Left kidney (tissue), 8 donors: ENCODE measurements at places on chromosomes 5 and 9.

DNA sequence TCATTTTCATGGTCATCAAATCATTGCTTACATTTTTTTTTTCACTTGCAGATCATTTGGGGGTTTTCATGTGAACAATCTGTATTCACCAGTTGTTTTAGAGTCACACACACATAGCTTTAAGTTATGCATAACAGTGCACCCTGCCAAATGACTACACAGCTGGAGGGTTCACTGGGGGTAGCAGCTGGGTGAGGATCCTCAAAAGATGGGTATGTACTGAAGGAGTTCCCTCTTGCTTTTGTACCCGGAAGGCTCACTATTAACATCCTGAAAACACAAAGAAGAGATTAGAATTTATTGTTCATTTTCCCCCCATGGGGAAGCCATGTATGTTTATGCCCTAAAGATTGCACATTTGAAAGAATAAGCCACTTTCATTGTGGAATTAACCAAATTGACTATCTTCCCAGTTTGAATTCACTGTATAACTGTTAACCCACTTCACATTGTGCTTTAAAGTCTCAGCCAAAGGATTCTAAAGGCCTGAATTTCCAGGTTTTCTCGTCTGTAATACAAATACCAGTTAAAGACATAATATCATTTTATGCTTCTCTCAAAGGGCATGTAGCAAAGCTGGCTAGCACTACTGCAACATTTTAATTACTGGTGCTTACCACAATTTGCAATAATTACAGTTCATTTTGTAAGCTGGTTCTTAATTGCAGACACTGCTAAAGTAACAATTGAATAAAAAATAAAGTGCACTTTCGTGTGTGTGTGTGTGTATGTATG lies 466.4 kb upstream of the MEF2C start:
- no peak for DNase-seq

- no peak for DNase-seq
These were observed 190.1 kb downstream of the PARP8 start for GRCh38 chr5:50856401-50857119.

GRCh38 chr5:139746691-139747582 lies 48.7 kb upstream of the PSD2 start:
- peak; percentile 78 for DNase-seq

- DNase-seq = no peak
These were observed 186.7 kb downstream of the SYK start for GRCh38 chr9:90988318-90988717.

DNA sequence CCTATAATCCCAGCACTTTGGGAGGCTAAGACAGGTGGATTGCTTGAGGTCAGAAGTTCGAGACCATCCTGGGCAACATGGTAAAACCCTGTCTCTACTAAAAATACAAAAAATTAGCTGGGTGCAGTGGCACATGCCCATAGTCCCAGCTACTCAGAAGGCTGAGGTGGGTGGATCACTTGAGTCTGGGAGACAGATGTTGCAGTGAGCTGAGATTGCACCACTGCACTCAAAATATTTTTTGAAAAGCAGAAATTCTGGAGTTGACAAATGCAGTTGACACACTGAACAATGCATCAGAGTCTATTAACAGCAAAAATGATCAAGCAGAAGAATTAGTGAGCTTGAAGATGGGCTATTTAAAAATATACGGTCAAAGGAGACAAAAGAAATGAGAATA lies 35.5 kb downstream of the NDUFAF2 start:
- DNase-seq = no peak

- DNase-seq = no peak
These were observed 15.0 kb downstream of the ABHD17B start for GRCh38 chr9:71895955-71896354.

DNA sequence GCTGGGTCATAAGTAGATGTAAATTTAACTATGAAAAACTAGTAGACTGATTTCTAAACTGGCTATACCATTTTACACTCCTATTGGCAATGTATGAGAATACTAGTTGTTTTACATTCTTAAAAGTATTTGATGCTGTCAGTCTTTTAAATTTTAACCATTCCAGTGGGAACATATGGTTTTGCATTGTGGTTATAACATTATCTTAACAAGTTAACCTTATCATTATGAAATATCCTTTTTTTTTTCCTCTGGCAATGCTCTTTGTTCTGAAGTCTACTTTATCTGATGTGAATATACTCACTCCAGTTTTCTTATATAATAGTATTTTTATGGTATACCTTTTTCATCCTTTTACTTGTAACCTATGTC lies 548.9 kb upstream of the CLINT1 start:
- no peak for DNase-seq

- no peak for DNase-seq
These were observed 46.1 kb upstream of the RIC1 start for GRCh38 chr9:5582835-5583195.

DNA sequence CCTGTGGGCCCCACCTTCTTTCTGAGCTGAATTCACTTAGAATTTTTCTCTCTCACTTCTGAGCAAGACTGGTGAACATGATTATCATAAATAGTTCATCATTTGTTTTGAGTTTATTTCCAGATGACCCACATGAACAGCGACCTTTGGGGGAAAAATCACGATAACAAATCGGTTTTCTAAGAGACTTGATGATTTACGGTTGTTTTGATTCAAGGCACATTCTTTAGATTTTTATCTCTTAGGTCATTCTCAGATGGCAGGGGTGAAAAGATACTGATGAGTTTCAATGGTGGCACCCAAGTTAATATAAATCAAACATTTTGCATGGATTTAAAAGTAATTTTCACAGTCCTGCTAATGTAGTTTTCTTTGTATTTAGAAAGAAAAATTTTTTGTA lies 95.1 kb downstream of the DMXL1 start:
- DNase-seq = no peak

DNA sequence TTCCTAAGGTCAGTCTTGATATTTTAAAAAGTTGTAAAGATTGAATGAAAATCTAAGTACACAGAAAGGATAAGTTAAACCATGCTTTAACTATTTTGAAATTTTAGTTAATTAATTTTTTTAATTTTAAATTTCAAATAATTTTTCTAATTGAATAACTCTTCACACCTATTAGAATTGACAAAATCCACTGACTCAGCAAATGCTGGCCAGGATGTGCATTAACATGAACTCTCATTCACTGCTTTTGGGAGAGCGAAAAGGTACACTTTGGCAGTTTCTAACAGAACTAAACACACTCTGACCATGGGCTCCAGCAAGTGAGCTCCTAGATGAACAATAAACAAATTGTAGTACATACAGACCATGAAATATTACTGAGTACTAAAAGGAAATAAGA lies 209.5 kb downstream of the PTPRD start:
- no peak for DNase-seq

GRCh38 chr9:133242991-133243390 lies 32.0 kb downstream of the ABO start:
- no peak for DNase-seq

DNA sequence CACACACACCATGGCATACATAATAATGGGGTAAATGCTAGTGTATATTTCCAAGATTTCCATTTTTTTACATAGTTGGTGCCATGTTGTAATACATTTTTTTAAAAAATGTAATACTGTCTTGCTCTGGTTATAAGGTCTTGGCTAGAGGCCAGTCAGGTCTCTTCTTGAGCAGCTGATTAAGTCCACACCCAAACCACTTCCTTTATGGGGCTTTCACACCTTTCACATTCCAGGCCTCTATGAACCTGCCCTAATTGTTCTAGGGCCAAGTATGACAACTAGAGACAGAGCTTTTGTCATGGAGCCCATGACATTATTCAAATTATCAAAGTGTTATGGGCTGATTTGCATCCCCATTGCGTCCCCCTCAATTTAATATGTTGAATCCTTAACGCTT lies 495.6 kb upstream of the CTNND2 start:
- no peak for DNase-seq
